ENCODE measurements at places on chromosomes 7 and 10.

DNA sequence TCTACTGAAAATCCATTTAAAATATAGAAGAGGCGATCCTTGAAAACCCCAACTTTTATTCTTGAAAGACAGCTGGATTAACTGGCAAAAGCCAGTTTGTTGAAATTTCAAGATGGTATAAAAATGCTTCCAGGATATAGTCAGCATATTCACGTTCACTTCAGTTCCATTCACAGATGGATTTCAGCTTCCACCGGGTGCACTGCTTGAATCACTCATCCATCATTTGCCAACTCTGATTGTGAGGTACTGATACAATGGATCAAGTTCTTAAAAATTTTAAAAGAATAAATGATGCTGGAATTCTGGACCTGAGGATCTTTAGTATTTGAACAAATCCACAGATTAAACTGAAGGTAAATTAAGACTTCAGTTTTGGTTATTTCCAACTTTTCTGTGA lies 2.4 kb downstream of the PURB start:
- DNase-seq, result no peak

DNA sequence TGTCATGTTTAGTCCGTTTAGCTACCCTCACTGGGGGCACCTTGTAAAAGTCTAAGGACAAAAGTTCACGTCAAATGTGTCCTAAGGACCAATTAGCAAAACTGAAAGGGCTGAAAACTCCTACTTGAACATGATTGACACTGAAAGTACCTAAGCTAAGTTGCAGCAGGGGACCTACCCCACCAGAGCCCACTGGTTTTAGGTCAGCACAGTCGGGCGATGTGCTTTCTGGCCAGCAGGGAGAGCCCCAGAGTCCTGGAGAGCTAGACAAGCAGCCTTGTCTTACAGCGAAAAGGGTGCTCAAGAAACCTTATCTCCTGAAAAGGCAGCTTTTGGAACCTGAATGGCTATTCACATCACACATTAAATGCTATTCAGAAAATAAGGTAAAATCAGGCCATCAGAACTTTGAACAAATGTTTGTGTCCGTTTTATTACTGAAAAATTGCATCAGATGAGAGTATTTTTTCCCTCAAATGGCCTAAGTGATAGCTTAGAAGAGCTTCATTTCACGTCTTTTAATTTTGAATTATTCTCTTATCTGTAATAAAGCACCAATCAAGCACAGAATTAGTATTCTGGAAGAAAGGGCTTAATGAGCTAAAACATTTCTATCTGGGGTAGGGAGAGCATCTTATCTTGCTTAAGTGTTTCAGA lies 52.2 kb upstream of the MKI67 start:
- peak; percentile 39 for DNase-seq

DNA sequence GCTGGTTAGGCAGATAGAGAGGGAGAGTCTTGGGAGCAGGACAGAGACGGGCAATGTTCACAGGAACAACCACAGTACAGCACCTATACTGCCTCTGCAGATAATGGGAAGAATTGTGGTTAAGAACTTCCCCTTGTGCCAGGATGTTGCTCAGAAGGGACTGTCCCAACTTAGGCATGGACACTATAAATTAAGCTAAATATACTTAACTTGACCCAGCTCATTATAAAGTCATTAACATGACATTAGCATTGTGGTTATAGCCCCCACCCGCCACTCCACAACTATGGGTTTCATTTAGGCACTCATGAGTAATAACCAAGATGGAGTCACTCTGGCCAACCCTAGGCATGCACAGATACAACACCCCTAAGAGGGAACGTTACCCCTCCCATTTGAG lies 310.9 kb upstream of the NRG3 start:
- DNase-seq, result no peak

DNA sequence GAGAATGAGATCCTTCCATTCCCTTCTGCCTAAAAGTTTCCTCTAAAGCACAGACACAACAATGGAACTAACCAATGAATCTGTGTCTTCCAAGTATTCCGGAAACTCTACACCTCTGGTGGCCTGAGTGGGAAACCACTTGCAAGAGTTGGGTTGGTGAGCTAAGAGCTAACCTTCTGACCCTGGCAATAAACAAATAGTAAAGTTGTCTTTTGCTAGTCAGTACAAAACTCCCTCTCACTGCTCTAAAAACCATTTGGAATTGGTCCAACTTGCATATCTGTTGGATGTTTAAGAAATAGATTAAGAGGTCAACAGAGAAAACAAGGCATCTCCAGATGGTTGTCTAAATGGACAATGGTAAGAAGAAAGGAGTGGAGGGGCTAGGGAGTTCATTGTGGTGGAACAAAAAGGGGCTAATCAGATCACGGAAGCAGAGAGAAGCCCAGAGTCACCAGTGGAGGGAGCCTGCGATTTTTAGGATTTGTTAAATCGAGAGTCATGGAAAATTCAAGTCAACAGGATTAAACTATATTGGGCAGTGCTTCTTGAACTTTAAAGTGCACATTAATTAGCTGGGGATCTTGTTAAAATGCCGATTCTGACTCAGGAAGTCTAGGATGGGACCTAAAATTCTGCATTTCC lies 192.3 kb downstream of the EVX1 start:
- DNase-seq, result no peak

- DNase-seq, result no peak
Observed at GRCh38 chr10:29791773-29792172, 157.0 kb upstream of the SVIL start.

DNA sequence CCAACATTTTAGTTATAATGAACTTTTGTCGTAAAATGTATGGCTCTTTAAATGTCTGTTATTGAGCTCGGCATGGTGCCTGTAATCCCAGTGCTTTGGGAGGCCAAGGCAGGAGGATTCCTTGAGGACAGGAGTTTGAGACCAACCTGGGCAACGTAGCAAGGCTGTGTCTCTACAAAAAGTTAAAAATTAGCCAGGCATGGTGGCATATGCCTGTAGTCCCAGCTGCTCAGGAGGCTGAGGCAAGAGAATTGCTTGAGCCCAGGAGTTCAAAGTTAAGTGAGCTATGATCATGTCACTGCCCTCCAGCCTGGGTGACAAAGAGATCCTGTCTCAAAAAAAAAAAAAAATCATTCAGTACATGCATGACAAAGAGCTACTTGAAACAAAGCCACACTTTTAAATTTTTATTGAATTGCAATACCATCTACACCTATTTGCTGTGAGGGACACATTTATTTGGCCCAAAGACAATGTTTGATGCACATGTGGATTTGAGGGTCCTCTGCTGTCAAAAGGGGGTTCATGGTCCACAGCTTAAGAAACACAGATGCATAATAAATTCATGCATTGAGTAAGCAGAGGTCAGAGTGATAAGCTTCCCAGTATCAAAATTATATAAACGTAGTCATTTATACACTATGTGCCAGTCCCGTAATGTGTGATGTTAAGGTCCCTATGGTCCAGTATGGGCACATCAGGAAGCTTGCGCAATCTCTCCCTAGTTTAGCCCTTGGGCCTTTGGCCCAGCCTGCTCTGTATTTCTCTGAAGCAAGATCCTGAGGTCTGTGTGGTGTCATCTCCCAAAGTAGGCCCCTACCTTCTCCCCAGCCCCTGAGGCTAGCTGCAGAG lies 4.4 kb upstream of the MALSU1 start:
- no peak for DNase-seq

GRCh38 chr10:43926875-43927406 lies 278.3 kb upstream of the ZNF32 start:
- no peak for DNase-seq

- DNase-seq, result no peak
Observed at GRCh38 chr7:138204285-138204981, 128.2 kb downstream of the AKR1D1 start.

GRCh38 chr10:23080262-23080661 lies 15.1 kb upstream of the MSRB2 start:
- DNase-seq, result no peak

GRCh38 chr7:67364441-67365017 lies 367.9 kb downstream of the TYW1 start:
- no peak for DNase-seq

GRCh38 chr7:51325908-51326307 lies 9.3 kb upstream of the COBL start:
- no peak for DNase-seq

DNA sequence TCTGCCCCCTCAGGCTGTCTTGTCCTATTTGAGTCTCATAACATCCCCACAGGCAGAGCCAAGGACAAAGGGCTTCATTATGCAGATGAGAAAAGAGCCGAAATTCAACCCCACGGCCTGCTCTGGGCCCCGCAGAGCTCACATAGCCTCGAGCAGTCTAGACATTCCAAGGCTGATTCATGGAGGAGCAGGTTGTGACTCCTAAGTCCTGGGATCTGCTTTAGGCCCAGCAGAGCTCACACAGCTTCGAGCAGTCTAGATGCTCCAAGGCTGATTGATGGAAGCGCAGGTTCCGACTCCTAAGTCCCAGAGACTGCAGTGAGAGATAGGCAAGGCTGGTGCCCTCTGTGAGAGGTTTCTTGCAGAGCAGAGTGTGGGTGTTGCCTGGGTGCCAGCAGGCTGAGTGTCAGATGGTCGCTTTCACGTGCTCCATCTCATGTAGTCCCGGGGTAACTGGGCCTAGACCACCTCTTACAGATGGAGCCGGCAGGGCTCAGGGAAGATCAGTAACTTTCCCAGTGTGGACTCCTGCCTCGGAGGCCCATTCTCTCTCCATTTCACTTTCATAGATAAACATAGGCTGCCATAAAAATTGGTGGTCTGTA lies 436.1 kb upstream of the FOXK1 start:
- no peak for DNase-seq

- DNase-seq, result no peak
Observed at GRCh38 chr7:134520130-134520529, 7.2 kb upstream of the AKR1B10 start.

DNA sequence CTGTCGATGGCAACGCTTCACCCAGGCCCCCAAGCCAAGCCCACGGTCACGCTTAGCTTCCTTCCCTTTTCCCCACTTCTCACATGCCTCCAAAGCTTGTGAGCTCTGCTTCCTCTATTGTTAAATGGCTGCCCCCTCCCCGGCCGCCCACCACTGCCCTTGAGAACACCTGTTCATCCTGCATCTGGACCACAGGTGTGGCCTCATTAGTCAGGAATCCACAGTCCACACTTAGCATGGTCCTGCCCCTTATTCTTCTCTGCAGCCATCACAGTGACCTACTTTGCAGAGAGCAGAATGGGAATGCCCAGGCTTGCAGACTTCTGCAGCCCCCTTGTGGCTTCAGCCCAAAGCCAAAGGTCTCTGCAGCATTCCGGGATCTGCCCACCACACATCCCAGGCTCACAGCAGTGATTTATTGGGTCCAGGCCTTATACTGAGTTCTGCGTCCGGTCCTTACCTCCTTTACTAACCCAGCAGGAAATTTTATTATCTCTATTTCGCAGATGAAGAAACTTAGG lies 66.9 kb downstream of the PTPRE start:
- DNase-seq, result no peak

- DNase-seq, result no peak
Observed at GRCh38 chr7:122651451-122651850, 47.5 kb downstream of the RNF133 start.

DNA sequence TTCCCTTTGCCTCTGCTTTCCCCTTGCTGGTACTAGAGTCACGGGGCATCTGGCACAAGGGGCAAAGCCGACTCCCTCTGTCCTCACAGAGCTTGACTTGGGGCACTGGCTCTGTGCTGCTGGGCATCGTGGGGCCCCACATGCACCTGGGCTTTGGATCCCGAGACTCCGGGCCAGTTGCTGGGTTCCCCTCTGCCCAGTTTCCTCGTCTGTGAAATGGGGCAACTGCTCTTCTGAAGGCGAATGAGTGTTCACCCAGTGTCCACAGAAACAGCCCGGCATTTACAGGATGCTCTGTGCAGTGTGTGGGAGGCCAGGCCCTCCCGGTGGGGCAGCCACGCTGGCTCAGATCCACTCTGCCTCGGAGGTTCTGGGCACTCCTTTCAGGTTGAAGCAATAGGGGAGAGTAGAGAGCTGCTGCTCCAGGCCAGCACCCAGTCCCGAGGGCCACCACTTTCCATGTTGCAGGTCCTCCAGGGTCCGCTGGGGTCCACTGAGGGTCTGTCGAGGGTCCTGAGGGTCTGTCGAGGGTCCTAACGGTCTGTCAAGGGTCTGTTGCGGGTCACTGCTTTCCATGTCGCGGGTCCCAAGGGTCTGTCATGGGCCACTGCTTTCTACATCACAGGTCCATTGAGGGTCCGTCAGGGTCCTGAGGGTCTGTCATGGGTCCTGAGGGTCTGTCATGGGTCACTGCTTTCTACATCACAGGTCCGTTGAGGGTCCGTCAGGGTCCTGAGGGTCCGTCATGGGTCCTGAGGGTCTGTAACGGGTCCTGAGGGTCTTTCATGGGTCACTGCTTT lies 103.6 kb downstream of the VIPR2 start:
- no peak for DNase-seq

- DNase-seq, result no peak
Observed at GRCh38 chr7:108459922-108460551, 3.8 kb upstream of the NRCAM start.

DNA sequence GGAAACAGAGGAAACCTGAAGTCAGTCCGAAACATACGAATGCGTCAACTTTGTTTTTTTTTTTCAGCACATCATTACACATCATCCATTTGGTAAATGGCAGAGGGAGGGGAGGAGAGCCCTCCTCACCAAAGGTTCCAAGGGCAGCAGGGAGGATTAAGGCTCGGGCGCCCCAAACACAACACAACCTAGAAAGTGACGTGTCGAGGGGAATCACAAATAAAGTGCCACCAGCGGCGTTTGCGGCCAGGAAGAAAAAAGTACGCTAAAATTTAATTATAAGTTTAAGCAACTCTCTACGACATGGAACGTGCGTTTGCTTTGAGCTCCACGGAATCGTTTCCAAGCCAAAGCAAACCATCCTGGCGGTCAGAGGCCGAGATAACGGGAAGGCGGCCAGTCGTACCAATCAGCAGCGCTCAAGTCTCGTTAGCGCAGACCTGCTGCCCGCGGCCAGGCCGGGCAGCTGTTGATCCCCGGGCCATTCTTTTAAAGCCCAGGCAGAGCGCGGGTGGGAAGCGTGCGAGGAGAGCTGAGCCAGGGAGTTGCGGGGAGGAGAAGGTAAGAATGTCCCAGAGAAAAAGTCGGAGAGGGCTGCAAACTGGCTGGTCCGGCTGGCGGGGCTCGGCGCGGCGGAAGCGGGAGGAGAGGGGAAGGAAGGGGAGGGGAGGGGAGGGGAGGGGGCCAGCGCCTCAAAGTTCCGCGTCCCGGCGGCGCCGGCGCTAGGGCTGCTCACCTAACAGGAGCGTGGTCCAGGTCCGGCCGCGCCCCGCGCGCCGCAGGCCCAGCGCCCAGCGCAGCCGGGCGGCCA lies 719 bp downstream of the DPY19L1 start:
- peak; percentile 75 for DNase-seq

DNA sequence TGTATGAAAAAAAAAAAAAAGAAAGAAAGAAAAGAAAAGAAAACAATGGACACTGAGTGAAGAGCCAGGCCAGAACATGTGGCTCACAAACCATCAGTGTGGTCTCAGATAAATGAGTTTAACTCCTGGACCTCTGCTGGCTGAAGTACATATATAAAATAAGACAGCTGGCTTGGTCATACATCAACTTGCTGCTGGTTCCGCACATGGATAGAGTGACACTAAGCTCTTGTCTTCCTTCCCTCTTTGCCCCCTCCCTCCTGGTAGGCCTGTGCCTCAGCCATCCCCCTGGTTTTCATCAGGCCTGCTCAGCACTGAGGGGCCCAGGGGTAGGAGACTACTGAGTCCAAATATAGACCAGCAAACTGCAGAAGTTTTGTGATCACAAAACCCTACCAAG lies 58.1 kb upstream of the DGKI start:
- DNase-seq, result no peak

Measured in stimulated activated effector memory CD8-positive, alpha-beta T cell treated with anti-CD3 and anti-CD28 coated beads, Interleukin-12 subunit alpha, Interleukin-12 subunit beta, amount 100 ng/mL, for 72 hours (primary cell).